ENCODE measurements at places on chromosomes 1 and 21. TPM values are rescaled to one million over a fixed set of nuclear protein-coding genes. Genes with fewer than 3 reads are reported as not detected.

DRAXIN gene
- total RNA-seq, result 0.13 TPM

SELENBP1 gene
- total RNA-seq, result 5.9 TPM

FCRL1 gene
- total RNA-seq, result not detected

U2AF1 gene
- total RNA-seq, result 22.8 TPM

RGS1 gene
- not detected for total RNA-seq

RAP1GAP gene
- total RNA-seq, result 4.6 TPM

VWA1 gene
- total RNA-seq, result 858 TPM

GPN2 gene
- 41.9 TPM for total RNA-seq

NFASC gene
- total RNA-seq, result 16.9 TPM

TRMT13 gene
- 6.2 TPM for total RNA-seq

THEM5 gene
- not detected for total RNA-seq

TRIM67 gene
- 0.08 TPM for total RNA-seq

SPRR2B gene
- total RNA-seq, result not detected

VANGL2 gene
- 0.10 TPM for total RNA-seq

IFFO2 gene
- total RNA-seq, result 59.4 TPM

CLCA1 gene
- 0.08 TPM for total RNA-seq

URB1 gene
- 18.1 TPM for total RNA-seq

S100A12 gene
- not detected for total RNA-seq

LRP8 gene
- total RNA-seq, result 28.6 TPM

C4BPB gene
- 0.62 TPM for total RNA-seq

NBPF12 gene
- 10.3 TPM for total RNA-seq

SPATA17 gene
- total RNA-seq, result 0.51 TPM

OR2AK2 gene
- total RNA-seq, result not detected

RBM15 gene
- total RNA-seq, result 32.1 TPM

AGBL4 gene
- total RNA-seq, result not detected

GPX7 gene
- 11.2 TPM for total RNA-seq

FCRL5 gene
- not detected for total RNA-seq

GUCA2A gene
- not detected for total RNA-seq

S100A10 gene
- total RNA-seq, result 1,621 TPM

CBR3 gene
- 1.6 TPM for total RNA-seq

WNT9A gene
- total RNA-seq, result 26.5 TPM

LCE1A gene
- total RNA-seq, result not detected

DSCAM gene
- total RNA-seq, result not detected

TSPAN2 gene
- total RNA-seq, result not detected

RAB42 gene
- total RNA-seq, result 4.2 TPM

TMEM82 gene
- total RNA-seq, result not detected

AGT gene
- total RNA-seq, result 0.87 TPM

SH2D1B gene
- total RNA-seq, result not detected

Data from Panc1 (cell line).